ENCODE measurements at places on chromosomes 4 and X.

GRCh38 chrX:16725072-16725471, 5.7 kb downstream of the SYAP1 start:
- DNase-seq, result no peak

- no peak for DNase-seq
Observed at GRCh38 chrX:119501511-119502148, 33.4 kb downstream of the SLC25A5 start.

DNA sequence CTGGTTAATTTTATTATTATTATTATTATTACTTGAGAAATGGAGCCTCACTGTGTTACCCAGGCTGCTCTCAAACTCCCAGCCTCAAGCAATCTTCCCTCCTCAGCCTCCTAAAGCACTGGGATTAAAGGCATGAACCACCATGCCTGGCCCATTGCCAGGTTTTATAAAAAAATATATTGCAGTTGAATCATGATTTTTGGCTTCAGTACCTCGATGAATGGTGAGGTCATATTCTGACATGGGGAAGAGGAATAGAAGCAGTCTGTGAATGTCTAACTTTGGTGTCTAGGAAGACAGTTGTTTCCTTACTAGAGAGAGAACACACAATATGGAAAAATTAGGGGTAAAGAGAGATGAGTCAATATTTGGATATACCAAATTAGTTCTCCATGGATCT, 32.0 kb downstream of the CCSER1 start:
- DNase-seq, result no peak

DNA sequence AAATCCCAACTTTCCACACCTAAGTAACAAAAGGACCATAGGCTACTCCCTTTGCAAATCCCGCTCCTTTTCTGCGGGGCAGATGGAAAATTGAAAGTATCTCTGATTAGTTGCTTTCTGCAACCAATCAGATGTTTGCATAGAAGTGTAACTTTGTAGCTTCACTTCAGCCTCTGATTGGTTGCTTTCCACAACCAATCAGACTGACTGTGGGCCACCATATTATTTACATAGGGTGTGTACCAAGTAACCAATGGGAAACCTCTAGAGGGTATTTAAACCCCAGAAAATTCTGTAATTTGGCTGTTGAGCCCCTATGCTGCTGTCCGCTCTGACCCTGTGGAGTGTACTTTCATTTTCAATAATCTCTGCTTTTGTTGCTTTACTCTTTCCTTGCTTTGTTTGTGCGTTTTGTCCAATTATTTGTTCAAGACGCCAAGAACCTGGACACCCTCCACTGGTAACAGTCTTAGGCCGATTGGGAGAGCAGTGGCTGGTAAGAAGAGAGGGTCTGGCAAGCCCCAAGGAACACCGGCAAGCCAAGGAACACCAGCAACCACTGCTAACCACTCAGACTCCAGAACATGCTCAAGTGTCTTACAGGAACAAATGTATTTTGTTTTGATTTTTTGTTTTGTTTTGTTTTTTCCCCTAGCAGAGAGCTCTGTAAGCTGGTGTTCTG, 125.5 kb upstream of the MAP3K15 start:
- DNase-seq, result no peak

GRCh38 chr4:46274717-46275116, 115.2 kb downstream of the GABRA2 start:
- no peak for DNase-seq

GRCh38 chr4:22414833-22415232, 101.0 kb downstream of the ADGRA3 start:
- DNase-seq, result no peak

GRCh38 chrX:39675619-39676018, 422.1 kb downstream of the BCOR start:
- no peak for DNase-seq

DNA sequence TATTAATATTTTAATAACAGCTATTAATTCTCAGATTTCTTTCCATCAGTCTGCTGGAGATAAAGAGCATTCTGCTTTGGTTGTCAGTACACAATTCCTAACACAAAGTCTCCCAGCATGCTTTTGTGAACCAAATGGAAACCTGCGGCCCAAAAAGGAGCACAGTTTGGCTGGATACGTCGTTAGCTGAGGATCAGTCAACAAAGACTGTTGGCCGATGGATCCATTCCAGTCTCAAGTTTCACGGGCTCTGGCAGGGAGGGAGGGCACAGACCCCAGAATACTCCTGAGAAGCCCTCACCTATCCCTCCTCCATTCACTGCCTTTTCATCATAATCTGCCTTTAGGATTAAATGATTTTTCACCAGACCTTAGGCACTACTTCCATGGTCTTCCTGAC, 26.3 kb upstream of the PRSS48 start:
- no peak for DNase-seq

DNA sequence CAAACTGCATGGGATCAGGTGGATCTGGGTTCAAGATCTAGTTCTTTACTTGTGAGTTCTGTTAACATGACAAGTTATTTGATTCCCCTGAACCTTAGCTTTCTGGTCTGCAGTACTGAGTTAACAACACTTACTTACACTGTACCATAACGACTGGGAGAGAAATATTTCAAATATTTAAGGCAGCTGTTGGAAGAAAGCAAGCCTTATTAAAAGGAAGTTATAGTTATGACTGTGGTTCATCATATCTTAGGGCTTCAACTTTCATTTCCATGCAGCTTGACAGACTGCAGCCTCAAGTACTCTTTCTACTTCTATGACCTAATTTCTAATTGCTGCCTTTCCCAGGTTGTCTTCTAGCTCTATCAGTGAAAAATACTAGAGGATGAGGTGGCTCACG, 40.0 kb upstream of the PDGFRA start:
- no peak for DNase-seq

DNA sequence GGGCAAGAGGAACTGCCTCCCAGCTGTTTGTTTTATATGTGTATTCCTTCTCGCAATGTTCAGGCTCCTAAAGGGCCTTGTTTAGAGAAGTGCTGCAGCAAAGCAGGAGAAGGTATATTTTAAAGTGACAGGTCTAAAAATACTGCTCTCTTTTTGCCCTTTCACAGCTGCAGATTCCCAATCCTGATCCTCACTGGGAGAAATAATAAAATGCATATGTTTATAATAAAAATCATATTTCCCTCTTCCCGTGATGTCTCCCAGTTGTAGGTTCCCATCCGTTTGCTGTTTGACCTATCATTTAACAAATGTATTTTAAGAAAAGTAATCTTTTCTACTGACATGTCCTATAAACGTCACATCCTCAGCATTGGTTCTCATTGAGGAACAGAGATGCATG, 62.7 kb upstream of the GPC4 start:
- no peak for DNase-seq

GRCh38 chr4:102551958-102552565, 50.9 kb downstream of the NFKB1 start:
- no peak for DNase-seq

GRCh38 chrX:56784666-56785065, 55.6 kb downstream of the NBDY start:
- DNase-seq, result no peak

DNA sequence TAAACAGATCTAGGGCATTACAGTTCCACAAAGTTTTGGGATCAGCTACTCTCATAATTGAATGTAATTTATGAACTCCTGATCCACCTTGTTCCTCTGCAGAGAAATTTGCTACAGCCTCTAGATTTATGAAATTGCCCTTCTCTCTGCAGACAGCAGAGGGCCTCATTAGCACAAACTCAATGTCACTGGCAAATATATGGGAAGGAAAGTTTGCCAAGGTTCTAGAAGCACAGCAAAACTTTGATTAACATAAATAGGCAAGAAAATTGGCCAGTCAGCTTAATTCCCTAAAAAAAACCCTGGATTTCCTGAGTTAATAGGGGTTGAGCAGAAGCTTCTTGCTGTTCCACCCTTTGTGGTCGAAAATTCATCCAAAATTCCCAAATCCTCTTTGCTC, 31.5 kb downstream of the PRPS1 start:
- DNase-seq, result no peak

DNA sequence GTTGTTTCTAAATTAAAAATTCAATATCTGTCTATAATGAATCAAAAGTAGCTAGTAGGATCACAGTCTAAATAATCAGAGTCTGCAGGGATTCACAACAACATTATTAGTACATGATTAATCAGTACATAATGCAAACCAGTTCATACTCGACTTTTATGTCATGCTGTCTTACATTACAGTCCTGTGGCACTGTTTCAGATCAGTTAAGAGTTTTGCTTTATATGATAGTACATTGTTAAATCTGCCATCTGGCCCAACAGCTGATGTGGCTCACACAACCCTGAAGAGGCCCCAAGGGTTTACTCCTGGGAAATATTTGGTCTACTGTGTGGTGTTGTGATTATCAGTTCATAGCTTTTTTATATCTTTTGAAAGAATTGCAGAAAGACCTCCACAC, 247.1 kb upstream of the ETNPPL start:
- no peak for DNase-seq

GRCh38 chr4:31442236-31442635, 722.1 kb downstream of the PCDH7 start:
- DNase-seq, result no peak

- DNase-seq, result no peak
Observed at GRCh38 chr4:37639551-37640285, 46.5 kb downstream of the RELL1 start.

GRCh38 chr4:6472387-6473263, at the start of gene PPP2R2C:
Gene PPP2R2C, minus strand, starts transcription at chr4:6472614. Its CDS starts 385 bp downstream, at chr4:6472229.
- no peak for DNase-seq

DNA sequence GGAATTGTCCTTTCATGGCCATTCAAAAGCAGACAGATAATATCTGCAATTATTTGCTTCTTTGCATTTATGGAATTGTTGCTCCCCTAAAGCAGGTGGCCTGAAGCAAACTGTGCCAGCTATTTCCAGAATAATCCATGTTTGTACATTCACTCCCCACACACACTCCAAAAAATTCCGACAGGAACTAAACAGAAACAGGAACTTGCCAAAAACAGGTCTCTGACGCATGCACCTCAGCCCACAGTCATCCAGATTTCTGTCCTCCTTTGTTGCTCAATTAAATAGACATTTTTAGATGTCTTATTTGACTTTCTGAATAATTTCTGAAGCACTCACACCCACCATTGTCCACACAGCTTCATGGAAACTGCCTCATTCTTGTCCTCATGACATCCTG, 71.5 kb upstream of the EDNRA start:
- DNase-seq, result no peak

GRCh38 chrX:10356979-10357378, 200.2 kb downstream of the CLCN4 start:
- no peak for DNase-seq

- no peak for DNase-seq
Observed at GRCh38 chr4:176339936-176340761, 20.4 kb downstream of the SPCS3 start.

- DNase-seq, result no peak
Observed at GRCh38 chrX:129523079-129523911, at the start of gene SMARCA1. Gene SMARCA1, minus strand, starts transcription at chrX:129523490. Its CDS starts 120 bp downstream, at chrX:129523370.

DNA sequence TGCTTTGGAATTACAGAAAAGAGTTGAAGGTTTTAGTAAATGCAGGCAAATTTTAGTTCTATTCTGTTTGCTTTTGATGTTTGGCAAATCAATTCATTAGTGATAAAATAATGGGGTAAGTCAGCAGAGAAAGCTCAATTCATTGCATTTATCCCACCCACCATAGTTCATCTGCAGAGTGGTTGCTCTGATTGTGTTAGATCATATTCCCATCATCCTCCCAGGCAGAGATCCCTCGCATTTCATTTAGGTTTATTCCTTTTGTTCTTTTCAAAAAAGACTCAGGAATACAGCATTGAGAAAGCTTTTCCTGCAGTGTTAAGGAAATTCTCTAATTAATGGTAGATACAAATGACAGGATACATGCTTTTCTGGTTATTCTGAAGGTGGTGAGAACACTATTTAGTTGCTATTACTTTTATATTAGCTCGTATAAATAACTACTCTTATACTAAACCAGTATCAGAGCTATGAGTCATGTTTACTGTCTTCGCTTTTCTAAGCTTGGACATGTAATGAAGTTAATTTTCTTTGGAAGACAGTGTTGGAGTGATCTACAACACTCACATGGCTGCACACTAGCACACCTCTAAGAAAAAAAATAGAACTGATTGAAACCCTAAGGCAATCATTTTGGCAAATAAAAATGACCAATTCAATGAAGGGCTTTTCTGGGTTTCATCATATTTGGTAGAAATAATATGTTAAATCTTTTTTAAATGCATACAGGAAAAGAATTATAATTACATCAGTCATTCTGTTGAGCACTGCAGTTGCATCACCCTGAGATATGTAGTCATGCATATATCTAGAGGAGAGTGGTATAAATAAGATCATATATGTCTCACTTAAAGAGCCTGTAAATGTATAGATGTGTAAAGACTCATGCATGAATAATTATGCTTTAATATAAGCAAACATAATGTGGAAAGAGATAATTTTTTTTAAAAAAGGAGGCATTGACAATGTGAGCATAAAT, 351.6 kb downstream of the PCDH7 start:
- no peak for DNase-seq

DNA sequence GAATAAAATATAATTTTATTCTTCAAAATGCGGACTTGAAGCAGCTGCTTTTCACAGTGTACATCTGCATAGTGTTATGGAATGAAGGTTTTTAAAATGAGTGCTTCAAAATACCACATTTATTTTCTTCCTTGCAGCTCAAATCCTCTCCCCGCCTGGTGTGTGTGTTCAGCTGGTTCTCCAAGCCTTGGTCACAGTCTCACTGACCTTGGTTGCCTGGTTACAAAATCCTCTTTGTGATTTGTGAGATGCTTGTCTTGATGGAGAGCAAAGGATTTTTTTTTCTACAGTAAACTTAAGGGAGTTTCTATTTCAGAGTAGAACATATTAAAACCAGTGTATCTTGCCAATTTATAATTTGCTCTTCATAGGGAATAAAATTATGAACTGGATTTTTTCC, 139.2 kb downstream of the PCDH18 start:
- DNase-seq, result no peak
